RWPE2 (cell line): ENCODE measurements at places on chromosomes 2 and 18.

- DNase-seq: no peak
These were observed 22.8 kb downstream of the ADRA2B start for GRCh38 chr2:96093528-96093927.

- no peak for DNase-seq
These were observed 96.9 kb downstream of the SETBP1 start for GRCh38 chr18:44777457-44778192.

DNA sequence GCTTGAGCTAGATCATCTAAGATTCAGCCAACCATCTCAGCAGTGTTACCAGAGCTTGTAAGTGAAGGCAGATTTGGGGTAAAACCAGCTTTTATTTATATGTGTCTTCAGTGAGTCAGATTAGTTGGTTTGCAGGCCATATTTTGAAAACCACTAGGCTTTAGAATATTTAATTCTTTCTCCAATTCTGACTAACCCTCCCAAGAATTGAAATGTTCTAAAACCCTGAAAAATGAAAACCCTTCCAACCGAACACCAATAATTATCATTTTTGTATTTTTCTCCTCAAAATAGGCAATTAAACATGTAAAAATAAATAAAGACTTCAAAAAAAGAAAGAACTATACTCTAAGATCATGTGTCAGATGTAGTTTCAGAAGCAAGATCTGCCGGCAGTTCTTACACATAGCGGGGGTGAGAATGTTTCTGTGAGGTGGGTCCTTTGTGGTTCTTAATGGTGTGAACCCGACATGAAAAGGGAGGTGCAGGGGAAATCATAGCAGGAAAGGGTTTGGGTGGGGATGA, 14.2 kb downstream of the PLEK start:
- no peak for DNase-seq

DNA sequence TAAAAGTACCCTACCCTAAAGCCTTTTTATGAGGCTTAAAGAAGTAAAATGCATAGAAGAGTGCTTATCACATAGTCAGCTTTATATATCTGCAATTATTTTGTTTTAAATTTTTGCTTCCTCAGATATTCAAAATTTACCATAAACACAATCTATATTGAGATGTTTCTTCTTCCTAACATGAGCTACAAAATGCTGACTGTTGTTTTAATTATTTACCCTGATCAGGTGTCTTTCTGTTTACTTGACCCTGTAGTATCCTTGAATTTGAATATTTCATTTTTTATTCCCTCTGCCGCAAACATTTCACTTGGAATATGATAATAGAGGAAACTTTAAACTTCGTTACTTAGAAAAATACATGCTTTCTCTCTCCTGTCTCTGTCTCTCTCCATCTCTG, 147.9 kb downstream of the TMX3 start:
- no peak for DNase-seq

- no peak for DNase-seq
These were observed 7.0 kb downstream of the MYT1L start for GRCh38 chr2:2324119-2324518.

GRCh38 chr18:63317982-63318888, 1.3 kb downstream of the BCL2 start:
- DNase-seq: no peak

DNA sequence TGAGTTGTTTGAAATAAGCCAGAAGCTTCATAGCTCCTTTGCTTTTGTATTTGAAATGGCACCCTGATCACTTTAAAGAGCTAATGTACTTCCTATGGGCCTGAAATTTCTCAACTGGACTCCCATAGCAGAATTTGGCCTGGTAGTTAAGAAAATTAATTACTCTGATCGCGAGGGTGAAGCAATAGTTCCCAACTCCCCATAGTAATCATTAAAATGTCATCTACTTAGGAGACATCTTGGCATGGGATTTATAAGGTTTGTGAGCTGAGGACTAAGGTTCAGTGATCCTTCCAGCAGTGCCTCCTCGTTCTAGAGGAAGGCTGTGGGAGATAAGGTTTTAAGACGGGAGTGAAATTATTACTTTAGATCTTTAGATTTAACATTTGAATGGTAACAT, 581.0 kb downstream of the ARHGAP15 start:
- DNase-seq: no peak

DNA sequence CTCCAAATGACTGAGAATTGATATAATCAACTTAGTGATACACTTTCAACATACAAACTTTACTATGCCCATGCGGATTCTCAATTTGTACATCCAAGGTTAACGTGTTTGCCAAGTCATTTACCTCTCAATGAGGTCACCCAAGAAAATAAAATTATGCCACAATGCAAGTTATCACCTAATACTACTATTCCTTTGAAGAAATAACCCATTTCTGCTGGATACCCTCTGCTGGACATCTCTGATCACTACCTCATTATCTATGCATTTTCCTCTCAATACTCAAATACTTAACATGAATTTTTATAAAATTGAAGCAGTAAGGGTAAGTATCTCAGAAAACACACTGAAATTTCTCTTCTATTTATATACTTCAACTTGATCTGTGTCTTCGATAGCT, 12.7 kb downstream of the HNRNPLL start:
- no peak for DNase-seq
